ENCODE measurements at places on chromosomes 5 and 9.

- DNase-seq, result peak; percentile 27
These were observed 46.4 kb downstream of the MOCS2 start for GRCh38 chr5:53063176-53063575.

GRCh38 chr5:126869005-126869451 lies 92.1 kb downstream of the LMNB1 start:
- DNase-seq, result peak; percentile 41

DNA sequence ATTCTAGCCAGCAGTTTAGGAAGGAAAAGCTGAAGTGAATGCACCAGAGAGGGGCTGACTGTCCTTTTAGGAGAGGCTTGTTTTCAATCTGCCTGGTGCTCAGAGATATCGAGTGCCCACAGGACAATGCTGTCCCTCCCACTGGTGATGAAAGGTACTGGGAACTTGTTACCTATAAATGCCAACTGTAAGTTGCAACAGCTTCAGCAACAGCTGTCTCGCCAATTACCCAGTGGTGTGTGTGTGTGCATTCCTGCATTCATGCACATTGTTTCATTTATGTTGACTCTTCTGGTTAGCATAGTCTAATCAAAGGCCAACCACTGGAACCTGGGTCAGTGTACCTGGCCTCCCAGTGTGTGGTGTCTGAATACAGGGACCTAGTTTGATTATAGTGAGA lies 161.1 kb downstream of the CSNK1G3 start:
- DNase-seq, result peak; percentile 55

GRCh38 chr5:175252234-175252805 lies 191.7 kb downstream of the DRD1 start:
- peak; percentile 21 for DNase-seq

- DNase-seq, result no peak
These were observed 24.9 kb upstream of the CRHBP start for GRCh38 chr5:76927961-76928360.

GRCh38 chr9:5900622-5901021 lies 9.9 kb downstream of the MLANA start:
- no peak for DNase-seq

GRCh38 chr5:139783436-139783965 lies 12.1 kb upstream of the PSD2 start:
- DNase-seq, result peak; percentile 23

DNA sequence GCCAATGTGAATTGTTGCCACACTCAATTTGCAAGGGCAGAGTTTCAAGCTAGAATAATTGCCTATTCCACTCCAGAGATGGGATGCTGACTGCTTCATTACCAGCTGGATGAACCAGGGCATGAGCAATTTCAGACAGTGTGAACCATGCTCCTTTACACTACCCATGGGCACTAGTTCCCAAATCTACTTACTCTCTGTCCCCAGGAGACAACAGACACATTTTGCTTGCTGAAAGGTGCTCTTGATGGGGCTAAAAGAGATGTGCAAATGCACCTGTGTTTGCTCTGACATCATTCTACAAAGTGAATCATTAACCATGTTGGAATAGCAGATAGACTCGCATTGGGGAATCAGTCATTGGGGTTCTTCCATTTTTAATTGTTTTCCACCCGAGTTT lies 522.3 kb upstream of the NUDT12 start:
- no peak for DNase-seq

DNA sequence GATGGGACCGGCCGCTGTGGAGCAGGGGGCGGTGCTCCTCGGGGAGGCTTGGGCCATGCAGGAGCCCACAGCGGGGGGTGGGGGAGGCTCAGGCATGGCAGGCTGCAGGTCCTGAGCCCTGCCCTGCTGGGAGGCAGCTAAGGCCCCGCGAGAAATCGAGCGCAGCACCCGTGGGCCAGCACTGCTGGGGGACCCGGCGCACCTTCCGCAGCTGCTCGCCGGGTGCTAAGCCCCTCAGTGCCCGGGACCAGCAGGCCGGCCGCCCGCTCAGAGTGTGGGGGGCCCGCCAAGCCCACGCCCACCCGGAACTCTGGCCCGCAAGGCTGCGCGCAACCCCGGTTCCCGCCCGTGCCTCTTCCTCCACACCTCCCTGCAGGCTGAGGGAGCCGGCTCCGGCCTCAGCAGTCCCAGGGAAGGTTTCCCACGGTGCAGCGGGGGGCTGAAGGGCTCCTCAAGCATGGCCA lies 131.5 kb downstream of the SNX18 start:
- DNase-seq, result no peak

DNA sequence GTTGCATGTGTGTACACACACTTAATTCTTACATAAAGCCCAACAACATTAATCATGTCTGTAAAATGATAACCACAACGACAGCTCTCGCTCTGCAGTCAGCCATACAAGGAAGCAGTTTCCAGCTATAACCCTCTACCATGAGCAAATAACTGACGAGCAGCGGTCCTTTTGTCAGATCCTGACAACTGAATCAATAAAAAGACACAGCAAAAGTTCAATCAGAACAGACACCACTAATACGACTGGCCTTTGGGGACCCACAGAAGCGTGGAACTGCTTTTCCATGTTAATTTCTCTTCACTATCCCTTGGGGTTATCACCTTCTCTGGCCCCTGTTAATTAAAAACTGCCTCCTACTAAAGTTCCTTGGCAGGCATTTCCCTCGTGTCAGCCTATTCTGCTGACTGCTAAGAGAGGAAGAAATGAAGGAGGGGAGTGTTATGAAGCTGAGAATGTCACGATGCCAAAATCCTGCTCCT lies 722.8 kb upstream of the GRAMD2B start:
- peak; percentile 3 for DNase-seq

GRCh38 chr5:109005297-109006009 lies 257.8 kb downstream of the FER start:
- DNase-seq, result no peak

DNA sequence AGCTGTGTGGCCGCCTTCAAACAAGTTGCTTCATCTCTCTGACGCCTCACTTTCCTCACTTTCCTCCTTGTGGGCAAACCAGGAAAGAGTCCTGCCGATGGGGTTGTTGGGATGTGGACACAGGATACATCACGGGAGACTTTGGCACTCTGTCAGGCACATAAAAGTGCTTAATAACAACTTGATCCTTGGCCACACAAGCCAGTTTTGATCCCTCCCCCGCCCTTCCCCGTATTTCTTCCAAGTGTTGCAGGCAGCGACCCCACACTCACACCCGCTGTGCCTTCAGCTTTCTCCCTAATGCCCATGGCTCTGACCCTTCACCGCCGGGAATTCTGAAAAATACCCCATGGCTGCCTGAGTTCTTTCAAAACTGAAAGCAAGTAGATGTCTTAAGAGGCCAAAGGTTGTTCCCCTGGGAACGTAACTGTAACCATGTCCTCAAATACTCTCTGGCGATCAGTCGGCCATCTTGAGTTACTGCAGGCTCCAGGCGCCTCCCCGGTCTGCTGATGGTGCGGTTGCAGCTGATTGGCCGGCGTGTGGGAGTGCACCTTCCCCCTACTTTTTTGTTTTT lies 59.8 kb downstream of the ARHGEF37 start:
- DNase-seq, result peak; percentile 29

DNA sequence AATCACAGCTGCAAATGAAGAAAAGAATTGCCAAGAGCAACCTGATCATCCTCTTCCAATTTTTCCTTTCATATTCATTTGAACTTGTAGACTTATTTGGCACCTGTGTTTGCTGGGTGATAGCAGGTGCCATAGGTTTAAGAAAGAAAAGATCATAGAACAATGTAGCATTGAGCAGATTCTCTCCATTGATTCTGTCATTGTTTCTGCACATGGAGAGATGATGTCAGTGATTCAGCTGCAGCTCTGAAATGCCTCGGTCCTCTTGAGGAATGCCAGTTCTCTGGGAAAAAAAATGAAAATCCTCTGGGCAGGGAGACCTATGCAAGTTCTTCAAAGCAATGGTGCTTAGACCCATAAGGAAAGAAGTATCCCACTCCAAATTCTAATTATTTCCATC lies 418.1 kb upstream of the KLF4 start:
- DNase-seq, result no peak

DNA sequence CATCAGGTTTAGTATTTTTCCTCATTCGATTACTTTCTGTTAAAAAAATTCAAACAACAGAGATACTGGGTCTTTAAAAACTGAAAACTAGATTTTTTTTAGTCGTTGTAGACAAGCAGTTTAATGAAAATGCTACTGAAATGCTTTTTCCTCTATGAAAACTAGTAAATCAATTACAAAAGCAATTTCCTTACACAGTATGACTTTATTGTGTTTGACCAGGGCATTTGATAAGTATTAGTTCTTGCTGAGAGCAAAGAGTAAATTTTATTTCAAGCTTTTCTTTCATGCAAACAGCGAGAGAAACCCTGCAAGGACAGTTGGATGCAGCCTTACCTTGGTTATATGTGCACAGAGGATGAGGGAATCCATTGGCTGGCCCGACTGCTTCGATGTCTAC lies 308.5 kb downstream of the MAT2B start:
- no peak for DNase-seq

DNA sequence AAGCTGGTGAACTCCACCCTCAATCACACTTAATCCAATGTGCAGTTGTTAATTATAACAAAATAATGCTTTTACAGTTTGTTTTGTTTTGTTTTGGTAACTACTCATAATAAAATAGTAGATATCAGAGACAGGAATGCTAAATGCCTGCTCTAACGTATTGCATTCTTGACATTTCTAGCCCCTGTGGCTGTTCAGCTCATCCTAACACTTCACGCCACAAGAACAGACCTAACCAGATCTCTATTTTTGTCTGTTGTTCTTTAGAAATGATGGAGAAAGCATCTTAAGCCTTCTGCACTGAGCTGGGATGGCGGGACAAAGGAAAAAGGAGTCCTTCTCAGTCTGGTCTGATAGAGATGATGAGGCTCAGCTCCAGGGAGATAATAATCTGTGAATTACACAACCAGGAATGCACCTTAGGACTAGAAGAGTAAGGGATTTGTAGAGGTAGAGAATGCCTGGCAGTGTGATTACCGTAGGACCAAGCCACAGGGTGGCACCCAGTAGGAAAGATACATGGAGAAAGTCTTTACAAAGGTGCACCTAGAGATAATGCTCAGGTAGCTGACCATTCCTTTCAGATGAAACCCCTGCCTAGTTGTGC lies 628.8 kb downstream of the PDE4D start:
- no peak for DNase-seq

- no peak for DNase-seq
These were observed 44.2 kb upstream of the ITGA1 start for GRCh38 chr5:52743529-52743928.

GRCh38 chr9:108521063-108521590 lies 334.7 kb downstream of the ACTL7B start:
- DNase-seq, result peak; percentile 57

DNA sequence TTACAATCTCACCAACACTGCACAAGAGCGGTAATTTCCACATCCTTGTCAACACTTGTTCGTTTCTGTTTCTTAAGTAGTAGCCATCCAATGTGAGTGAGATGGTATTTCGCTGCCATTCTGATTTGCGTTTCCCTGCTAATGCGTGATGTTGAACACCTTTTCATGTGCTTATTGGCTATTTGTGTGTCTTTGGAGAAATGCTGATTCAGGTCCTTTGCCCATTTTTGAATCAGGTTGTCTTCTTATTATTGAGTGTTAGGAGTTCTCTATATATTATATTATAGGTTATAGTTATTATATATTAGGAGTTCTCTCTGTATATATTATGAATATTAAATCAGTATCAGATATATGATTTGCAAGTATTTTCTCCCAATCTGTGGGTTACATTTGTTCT lies 59.9 kb upstream of the IRX4 start:
- DNase-seq, result no peak

DNA sequence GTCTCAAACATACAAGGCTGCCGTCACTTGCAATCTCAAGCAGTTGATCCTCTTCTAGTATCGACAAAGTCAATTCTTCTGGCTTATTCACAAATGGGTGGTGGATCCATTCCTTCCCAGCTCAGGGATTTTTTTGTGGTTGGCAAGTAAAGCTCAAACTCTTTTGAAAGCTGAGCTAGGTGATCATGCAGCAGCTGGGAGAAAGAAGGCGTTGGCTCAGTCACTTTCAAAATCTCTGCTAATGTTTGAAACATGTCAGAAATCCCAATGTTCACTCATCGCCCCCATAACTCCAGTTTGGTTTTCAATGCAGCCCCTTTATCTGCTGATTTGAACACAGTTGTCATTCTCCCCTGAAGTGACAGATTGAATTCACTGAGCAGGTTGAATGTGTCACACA lies 4.0 kb upstream of the HNRNPA0 start:
- no peak for DNase-seq

DNA sequence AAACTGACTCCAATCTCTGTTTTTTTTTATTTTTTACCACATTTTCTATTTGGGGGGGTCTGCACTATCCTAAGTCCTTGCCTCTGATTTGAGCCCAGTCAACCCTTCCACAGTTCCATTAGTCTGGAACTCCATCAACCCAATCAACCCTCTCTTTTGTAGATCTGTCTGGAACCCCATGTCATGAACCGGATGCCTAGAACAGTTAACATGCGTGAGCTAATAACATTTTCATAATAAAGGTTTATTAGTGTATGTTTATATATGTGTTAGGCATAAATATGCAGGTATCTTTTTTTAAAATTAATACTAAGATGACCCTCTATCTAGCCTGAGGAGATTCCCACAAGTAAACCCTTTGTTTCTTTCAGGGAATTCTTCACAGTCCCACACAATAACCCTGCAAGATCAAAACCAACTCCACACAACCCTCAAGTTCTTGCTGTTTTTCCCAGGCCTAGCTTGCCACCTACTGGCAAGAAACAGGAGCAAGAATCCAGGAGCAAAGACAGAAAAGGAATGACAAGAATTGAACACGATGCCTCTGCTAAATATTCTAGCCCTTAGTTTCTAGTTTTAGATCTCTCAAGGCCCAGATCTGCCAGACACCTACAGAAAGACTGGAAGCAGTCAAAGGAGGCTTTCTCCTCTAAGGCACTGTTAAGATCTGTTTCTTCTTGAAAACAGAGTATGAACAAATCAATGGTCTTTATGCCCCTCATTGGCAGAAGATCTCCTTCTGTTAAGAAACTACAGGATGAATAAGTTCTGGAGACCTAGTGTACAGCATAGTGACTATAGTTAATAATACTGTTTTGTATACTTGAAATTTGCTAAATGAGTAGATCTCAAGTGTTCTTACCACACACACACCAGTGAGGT lies 100.4 kb downstream of the TRIM36 start:
- DNase-seq, result peak; percentile 60

All from AG10803 (cell line).